Stimulated activated CD4-positive, alpha-beta T cell treated with anti-CD3 and anti-CD28 coated beads, Interleukin-1b, Interleukin-23, amount 100 ng/mL, for 24 hours (primary cell): ENCODE measurements at places on chromosomes 4 and X.

DNA sequence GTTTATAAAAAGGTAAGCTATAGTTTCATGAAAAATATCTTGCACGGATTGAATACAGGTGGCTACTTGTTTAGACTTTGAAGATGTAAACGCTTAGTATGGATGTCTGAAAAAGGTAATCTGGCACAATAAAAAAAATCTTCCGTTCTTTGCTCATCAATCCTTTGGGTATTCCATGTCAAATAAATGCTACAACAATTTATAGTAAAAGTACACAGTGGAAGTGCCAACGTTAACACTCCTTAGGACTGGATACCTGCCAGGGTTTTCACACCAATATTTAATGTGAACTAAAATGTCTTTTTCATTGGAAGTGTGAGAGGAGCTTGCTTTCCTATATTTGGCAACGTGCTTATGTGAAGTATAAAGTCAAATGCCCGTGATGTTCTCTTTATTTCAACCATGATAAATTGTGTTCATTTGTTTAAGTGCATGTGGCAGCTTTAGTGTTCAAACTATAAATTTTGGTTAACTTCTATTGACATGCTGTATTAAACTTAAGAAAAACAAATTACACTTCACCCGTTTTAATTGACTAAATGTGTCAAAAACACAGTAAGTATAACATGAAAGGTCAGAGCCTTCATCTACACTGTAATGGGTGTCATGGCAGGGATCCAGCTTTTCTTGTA, 121.7 kb upstream of the HAND2 start:
- DNase-seq: no peak

GRCh38 chr4:5718411-5718810, 7.4 kb downstream of the EVC start:
- no peak for DNase-seq

GRCh38 chrX:40258909-40259308, 161.2 kb upstream of the BCOR start:
- no peak for DNase-seq

DNA sequence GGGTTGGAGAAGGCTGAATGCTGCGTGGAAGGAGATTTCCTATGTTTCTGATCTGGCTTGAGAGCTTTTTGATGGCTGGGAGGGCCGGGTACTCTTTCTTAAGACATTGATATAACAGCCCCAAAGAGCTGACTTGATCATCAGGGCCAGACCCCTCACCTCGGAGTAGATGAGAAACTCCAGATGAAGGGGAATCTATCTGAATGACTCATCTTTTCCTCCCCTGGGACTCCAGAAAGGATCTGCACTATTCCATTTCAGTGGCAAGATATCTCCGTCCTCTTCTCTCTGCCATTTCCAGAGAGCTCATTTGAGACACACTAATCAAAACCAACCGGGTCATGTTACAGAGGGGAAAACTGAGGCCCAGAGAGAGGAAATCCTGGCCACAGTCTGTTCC, 92.9 kb upstream of the MSX1 start:
- no peak for DNase-seq

DNA sequence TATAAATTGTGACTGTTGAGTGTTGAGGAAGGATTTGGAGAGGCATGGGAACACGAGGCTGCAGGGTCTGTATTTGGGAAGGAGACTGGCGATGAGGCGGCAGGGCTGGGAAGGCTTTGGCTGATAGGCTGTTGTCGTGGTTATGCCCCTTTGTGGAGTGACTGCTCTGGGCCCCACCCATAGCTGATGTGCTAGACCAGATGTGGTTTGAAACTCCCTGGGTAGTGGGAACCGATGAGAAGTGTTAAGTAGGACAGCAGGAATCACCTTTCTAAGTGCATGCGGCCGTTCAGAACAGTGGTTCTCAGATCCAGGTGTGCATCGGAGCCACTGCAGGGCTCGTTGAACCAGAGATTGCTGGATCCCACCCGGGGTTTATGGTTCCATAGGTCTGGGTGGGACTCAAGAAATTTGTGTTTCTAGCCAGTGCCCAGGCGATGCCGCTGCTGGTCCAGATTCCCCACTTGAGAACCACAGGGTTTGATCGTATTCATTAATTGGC, 42.3 kb downstream of the TBC1D14 start:
- DNase-seq: no peak

DNA sequence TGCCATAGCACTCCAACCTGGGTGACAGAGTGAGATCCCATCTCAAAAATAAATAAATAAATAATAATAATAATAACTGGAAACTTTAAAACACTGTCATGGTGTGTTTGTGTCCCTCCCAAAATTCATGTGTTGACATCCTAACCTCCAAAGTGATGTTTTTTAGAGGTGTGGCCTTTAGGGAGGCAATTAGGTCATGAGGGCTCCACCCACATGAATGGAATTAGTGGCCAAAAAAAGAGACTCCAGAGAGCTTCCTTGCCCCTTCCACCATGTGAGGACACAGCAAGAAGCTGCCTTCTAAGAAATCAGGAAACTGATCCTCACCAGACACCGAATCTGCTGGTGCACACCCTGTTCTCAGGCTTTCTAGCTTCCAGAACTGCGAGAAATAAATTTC, 23.8 kb upstream of the RAPGEF2 start:
- DNase-seq: no peak

DNA sequence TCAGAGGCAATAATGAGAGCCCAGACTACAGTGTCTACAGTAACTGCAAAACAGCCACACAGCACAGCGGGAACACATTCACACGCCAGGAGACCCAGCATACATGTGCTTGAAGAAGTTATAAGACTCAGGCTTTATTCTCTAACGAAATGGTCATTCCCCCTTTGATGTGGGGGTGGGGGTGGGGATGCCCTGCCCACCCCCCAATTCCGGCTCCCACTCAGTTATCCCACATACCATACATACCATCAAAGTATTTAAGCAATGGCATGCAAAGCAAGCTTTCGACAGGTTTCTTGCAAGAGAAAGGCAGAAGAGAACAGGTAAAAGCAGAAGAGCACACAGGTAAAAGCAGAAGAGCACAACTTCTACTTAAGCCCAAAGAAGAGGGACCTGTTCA, 3.6 kb downstream of the MECP2 start:
- DNase-seq: no peak

DNA sequence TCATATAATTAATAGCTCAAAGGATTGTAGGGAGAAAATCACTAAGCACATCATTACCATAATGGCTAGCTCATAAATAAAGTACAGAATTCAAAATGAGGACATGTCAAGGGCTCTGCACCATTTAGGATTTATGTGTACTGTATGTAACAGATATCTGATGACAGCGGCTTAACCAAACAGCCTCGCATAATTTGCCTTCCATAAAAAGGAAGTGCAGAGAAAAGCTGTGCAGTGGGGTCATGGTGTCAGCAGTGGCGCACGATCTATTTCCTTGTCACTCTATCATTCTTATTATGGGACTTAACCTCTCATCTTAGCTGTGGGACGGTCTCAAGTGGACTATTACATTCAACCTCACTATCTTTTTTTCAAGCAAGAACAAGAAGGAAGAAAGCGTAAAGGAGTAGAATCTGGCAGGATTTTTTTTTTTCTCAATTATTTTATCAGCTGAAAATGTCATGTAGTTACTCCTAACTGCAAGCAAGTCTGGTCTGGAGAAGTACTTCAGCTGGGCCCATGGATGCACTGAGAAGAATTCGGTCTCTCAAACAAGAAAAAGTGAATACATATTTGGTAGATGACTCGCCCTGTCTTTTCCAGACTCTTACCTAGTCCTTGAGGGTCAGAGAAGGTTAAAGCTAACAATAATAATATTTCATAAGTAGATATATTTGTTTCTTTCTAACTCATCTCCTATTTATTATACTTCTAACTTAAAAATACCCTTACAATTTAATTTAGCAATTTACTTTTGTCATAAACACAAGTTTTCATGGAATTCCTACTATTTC, 94.6 kb downstream of the COX18 start:
- DNase-seq: no peak

- DNase-seq: no peak
These were observed 167.3 kb downstream of the MID1IP1 start for GRCh38 chrX:38968344-38969216.

GRCh38 chrX:78527263-78527662, 131.9 kb downstream of the RTL3 start:
- DNase-seq: no peak

DNA sequence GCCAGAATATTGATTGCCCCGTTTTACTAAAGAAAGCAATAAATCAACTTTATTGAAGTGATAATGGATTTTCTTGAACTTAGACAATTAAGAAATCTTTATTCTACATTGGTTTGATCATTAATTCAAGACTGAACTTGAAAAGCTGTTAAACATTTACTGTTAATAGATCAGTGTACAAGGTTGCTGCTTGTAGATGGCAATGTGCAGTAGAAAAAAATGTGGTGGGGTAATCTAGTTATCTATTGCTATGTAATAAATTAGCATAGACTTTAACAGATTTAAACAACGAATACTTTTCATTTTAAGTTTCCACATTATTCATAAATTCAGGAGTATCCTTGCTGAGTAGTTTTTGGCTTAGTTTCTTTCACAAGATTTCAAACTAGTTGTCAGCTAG, 612.5 kb downstream of the ACTRT1 start:
- no peak for DNase-seq

- DNase-seq: no peak
These were observed 32.6 kb downstream of the RELL1 start for GRCh38 chr4:37653601-37654000.

DNA sequence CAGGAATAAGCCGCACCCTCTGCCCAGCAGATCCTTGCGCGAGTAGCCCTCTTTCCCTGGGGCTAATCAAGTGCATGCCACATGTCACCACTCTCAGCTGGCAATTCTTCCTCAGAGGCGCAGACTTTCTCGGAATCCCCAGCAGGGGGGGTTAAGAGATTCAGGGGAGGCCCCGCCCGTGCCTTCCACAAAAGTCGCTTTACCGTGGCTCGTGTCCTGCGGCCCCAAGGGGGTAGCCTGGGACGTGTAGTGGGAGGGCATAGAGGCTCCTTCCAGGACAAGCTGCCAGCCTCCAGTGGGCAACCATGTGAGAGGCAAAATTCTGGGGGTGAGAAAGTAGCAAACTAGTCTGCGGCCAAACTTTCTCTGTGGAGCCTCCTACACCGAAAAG, 652 bp downstream of the SRPX start:
- DNase-seq: no peak

GRCh38 chr4:145177906-145178538, 2.4 kb downstream of the OTUD4 start:
- DNase-seq: no peak

DNA sequence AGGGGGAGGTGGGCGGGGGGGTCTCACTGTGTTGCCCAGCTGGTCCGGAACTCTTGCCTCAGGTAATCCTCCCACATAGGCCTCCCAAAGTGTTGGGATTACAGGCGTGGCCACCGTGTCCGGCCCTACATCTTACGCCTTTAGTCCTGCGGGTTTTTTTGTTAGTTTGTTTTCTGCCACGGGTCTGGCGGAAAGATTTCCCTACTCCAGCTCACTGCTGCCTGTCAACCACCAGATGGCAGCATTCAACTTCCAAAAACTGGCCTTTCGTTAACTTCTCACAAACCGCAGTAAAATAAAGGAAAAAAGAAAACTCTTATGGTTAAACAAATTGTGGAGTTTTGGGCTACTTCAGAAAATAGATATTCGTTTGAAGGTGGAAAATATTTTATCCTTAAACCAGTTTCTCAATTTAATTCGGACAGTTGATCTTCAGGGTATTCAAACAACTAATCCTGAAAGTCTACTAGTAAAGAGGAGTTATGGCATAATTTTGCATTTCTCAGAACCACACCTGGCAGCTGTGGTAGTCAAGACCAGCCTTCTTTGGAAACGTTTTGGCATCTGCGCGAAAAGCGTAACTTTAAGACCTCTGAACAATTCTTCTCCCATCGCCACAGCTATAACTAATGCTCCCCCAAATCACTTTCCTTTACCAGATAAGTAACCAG, 41.1 kb downstream of the LUZP4 start:
- DNase-seq: no peak

DNA sequence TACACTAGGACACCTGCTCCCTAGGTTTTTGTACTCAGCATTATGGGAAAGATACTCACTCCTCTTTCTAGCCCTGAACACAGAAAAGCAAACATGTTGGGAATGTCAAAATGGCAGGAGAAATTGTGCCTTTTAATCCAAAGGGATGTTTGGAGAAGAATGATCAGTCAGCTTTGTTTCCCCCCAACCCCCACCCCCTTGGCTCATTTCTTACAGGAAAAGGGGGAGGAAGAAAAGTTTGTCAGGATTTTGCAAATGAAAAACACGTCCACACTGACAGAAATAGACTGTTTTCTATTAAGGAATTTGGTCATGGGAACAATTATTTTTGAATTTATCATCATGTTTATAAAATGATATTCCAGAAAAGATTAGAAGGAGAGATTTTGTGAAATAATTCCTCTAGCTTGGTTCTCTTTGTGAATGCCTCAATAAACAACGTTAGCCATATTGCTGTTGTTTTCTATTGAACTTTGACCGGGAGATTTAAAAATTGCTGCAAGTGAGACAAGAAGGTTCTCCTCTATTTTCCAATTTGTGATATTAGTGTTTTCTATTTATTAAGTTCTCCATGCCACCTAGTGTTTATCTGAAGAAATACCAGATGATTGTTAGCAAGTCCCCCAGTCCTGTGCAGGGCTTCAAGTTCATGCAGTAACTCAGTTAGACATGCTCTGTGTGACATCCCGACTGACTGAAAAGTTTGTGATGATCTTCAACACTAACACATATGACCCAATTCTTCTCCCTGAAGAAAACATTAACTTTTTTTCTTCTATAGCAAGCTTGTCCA, 31.3 kb upstream of the TFDP3 start:
- DNase-seq: no peak

DNA sequence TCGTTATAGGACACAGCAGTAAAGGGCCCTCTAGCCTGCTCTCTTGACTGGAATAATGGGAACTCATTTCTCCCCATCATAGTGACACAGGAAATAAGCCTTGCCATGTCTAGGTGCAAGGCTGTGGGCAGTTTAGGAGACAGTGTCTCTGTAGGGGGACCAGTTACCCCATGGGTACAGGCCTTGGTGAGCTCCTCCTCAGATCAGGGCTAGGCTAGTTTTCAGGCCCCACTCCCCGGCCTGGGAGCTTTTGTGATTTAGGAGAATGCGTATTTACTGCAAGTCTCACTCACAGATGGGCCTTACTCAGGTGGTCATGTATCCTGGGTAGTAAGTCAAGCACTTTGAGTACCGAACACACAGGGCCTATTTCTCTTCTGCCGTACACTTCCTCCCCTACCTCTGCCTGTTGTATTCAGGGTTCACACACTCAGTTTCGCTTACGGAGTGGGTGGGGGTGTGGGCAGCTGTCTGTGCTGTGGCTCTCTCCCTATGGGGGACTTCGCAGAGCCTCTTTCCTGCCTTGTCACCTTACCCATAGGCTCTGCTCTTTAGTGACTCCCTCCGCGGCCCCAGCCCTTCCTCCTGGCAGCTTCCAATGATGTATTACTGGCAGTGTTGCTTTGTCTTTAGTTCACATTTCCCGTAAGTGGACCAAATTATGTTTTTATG, 34.2 kb downstream of the FAM193A start:
- DNase-seq: no peak

DNA sequence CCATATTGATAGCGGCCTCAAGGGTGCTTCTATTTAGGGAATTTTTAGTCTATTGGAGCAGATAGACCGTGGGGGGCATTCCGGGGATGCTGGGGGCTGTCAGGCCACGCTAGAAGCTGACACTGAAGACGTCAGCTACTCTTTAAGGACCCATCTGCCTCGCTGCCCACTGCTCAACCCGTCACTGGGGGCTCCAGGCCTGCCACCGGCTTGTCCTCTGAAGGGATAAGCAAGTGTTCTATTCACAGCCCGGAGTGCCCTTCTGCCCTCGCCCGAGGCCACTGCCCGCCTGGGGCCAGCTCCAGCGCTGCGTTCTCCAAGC, 679 bp upstream of the MSL3 start:
- DNase-seq: no peak
